ENCODE measurements at places on chromosomes 2 and 18. TPM values are rescaled to one million over a fixed set of nuclear protein-coding genes. Genes with fewer than 3 reads are reported as not detected.

The TOGARAM2 gene
- polyA plus RNA-seq: 2.2 TPM

The FTCDNL1 gene
- polyA plus RNA-seq: not detected

The CAB39 gene
- 27.3 TPM for polyA plus RNA-seq

The GALNT5 gene
- 0.88 TPM for polyA plus RNA-seq

The RAB6D gene
- not detected for polyA plus RNA-seq

The SERPINB3 gene
- not detected for polyA plus RNA-seq
